Activated T-helper 17 cell treated with anti-CD3 and anti-CD28 coated beads, Interleukin-2, amount 50 U/mL, for 72 hours (primary cell): ENCODE measurements at places on chromosomes 16 and 17.

DNA sequence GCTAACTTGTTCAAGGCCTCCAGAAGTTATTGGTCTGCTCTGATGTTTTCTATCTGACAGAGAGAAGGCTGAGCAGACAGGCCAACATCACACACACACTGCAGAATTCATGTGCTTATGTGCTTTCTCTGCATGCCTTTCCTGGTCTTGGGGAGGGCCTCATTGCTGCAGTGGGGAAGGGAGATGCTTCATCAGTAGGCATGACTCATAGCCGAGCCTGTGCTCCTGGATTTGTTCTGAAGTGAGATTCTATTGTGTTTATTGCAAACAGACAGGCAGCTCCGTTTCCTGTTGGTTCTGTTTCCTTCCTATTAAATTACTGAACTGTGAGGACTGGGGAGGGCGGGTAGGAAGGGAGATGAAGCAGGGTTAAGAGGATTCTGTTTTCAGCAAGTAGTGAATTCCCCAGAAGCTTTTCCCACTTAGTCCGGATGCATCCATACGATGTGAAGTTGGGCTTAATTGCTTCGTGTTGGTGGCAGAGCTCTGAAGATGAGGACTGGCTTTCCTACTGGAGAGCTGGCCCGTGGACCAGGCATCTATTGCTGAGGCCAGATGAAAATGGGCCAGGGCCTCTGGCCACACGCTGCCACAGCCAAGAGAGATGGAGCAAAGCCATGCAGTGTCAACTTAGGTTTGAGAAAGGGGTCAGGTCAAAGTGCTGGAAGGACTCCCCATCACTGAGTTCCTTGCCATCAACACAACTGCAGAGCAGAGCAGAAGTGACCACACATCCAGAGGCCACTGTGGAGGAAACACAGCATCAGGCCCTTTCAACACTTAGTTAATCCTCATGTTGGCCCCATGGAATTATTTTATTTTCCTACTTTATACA, 179.3 kb downstream of the UTP18 start:
- ATAC-seq: no peak
- H3K27ac ChIP-seq: peak overlapping the region; percentile 64
- peak overlapping the region; percentile 13 for H3K4me3 ChIP-seq
- no peaks in the 10 kb centered on the region for H3K27me3 ChIP-seq
- H3K36me3 ChIP-seq: no peaks in the 10 kb centered on the region

- no peak overlapping the region for H3K27ac ChIP-seq
- peak overlapping the region; percentile 23 for H3K4me3 ChIP-seq
- H3K27me3 ChIP-seq: no peaks in the 10 kb centered on the region
- peaks cover 4% of the 10 kb centered on the region for H3K4me1 ChIP-seq
- ATAC-seq: no peak
- no peaks in the 10 kb centered on the region for H3K36me3 ChIP-seq
Observed at GRCh38 chr16:85449191-85449884, 163.8 kb upstream of the GSE1 start.

DNA sequence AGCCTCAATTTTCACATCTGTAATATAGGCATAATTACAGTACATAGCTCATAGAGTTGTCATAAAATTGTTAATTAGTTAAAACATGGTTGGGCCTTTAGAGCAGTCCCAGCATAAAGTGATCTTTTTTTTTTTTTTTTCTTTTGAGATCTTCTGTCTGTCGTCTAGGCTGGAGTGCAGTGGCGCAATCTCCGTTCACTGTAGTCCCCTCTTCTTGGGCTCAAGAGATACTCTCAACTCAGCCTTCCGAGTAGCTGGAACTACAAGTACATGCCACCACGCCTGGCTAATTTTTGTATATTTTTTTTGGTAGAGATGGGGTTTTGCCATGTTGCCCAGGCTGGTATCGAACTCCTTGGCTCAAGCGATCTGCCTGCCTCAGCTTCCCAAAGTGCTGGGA, 31.0 kb downstream of the RND2 start:
- no peaks in the 10 kb centered on the region for H3K4me1 ChIP-seq
- no peak overlapping the region for H3K27ac ChIP-seq
- no peaks in the 10 kb centered on the region for H3K27me3 ChIP-seq
- ATAC-seq: no peak
- peaks cover 68% of the 10 kb centered on the region for H3K36me3 ChIP-seq

GRCh38 chr16:79716645-79717332, 116.3 kb upstream of the MAF start:
- peak overlapping the region; percentile 18 for H3K27ac ChIP-seq
- H3K4me3 ChIP-seq: peak overlapping the region; percentile 6
- ATAC-seq: peak; percentile 27
- no peaks in the 10 kb centered on the region for H3K27me3 ChIP-seq

DNA sequence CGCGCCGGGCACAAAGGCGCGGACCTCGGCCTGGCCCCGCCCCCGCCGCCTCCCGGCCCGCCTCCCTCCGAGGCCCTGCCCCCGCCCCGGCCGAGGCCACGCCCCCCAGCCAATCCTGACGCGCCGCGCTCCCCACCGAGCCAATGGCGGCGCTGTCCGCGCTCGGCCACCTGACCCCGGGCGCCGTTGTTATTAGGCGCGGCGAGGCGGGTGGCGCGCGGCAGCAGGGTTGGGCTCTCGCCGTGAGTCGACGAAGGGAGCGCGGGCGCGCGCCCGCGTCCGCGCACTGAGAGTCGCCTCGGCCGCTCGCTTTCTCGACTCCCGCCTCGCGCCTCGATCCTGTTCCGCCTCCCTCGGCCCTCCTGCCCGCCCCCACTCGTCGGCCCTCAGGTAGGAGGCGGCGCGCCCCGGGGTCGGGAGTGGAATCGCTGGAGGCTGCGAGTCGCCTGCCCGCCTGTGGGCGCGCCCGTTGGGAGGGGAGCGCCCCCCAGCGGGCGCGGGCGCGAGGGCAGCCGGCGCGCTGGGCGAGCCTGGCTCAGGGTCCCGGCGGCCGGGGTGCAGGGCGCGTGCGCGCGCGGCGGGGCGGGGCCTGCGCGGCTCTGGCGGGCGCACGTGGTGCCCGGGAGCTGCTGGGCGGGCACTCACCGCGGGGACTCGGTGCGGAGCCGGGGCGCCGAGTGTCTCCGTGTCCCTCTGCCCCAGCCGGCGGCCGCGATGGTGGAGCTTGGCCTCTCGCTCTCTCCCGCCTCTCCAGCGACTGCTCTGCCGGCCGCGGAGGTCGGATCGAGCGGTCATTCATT, 405 bp upstream of the CBLN1 start:
- peak; percentile 76 for ATAC-seq
- no peak overlapping the region for H3K27ac ChIP-seq
- H3K36me3 ChIP-seq: peaks cover 5% of the 10 kb centered on the region
- H3K4me3 ChIP-seq: peak overlapping the region; percentile 59

- no peaks in the 10 kb centered on the region for H3K4me1 ChIP-seq
Observed at GRCh38 chr16:31407406-31407805, 14.3 kb downstream of the ITGAD start.

DNA sequence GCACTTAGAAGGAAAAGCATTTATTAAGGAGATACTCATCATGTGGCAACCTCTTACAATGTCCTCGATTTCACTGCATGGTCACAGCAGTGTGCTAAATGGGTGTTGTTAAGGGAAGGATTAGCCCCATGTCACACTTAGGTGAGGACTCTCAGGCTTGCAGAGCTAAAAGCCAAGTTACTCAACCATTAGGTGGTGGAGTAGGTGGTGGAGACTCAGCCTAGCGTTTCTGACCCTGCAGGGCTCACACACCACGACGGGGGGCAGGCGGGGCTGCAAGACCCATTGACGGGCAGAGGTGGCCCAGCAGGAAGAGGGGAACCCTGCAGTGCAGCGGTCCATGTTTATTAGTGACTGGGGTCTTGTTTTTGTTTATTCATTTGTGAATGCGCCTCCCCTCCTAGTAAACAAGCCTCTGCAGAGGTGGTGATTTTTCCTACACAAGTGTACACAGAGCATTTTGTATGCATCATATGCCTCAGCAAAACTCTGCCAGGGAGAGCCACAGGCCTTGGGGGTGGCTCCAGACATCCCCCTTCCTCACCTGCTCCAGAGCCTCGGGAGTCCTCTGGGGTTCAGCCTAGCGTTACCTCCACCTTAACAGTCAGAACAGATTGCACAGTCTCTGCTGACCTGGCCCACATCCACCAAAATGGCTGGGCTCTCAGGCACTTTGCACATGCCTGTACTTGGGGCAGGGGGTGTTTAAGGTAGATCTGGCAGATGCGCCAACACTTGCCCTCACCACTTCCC, 216.7 kb downstream of the C16orf95 start:
- no peak overlapping the region for H3K4me3 ChIP-seq
- ATAC-seq: no peak
- no peaks in the 10 kb centered on the region for H3K4me1 ChIP-seq
- H3K27ac ChIP-seq: no peak overlapping the region
- H3K27me3 ChIP-seq: peaks cover 14% of the 10 kb centered on the region
- H3K36me3 ChIP-seq: no peaks in the 10 kb centered on the region
